ENCODE measurements at places on chromosomes 2 and 18.
A peak's percentile ranks its signal among the peaks of the same experiment; 100 is the strongest.

GRCh38 chr2:5250482-5250881 is 441.7 kb upstream of the SOX11 start:
- DNase-seq, result no peak

DNA sequence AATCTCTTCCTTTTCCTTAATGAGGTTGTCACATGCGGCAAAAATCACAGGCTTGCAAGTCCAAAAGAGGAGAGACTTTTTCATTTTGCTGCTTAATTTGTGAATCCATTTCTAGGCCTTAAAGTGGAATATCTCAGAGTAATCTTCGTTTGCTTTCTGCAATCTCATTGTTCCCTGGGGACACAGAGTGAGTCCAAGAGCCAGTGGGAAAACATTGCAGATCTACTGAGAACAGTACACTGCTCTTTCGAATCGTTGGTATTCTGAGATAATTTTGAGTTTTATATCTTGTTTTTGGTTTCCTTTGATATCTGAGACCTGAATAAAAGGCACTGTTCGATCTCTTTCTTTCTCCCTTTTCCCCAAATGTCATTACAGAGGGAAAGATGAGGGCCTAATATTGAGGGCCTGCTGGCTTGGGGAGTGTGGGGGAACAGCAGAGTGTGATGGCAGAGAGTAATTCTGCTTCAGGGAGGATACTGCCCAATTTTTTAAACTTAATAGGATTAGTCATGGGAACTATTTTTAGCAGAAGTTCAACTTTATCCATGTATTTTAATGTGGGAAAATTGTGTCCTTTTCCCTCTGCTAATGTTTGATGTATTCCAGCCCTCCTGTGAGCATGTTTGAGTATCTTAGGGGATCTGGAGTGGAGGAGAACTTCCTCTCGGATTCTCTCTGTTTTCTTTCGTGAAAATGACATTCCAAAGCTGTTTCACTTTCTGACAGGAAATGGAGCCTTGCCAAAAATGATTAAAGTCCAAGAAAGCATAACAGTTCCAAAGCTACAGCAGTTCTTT is 418.2 kb upstream of the ZEB2 start:
- peak; percentile 53 for DNase-seq

DNA sequence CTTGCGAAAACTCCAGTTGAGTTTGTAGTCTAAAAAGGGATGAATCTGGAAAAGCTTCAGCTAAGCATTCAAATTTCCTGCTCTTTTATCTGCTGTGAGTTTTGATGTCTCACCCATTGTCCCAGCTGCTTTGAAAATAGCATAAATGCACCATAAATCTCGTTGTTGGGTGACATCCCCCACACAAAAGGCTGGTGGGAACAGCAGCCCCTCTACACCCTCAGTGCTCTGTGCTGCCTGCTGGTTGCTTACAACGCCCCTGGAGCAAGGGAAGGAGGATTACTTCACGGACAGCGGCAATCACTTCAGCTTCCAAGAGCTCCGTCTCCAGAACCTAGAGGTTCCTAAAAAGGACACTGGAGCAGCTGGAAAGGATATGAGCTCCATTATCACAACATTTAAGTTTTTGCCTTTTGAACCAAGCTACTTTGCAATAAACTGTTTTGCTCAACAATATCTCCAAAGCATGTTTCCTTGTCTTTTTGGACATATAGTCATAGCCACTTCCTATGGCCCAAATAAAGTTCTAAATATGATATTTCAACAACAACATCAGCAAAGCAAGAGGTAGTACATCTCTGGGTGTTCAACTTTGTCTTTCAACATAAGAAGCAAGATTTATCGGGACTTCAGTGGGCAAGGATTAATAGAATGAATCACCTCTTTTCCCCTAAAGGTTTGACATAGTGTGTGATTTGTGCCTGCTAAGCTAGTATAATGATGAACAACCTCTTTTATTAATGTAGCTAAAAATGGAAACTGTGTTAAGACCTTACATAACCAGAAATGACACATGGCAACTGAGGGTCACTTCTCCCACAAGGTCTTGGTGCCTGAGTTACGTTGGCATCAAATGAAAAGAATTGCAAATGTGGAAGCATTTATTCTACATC is 413.5 kb downstream of the TXNL1 start:
- DNase-seq, result no peak

DNA sequence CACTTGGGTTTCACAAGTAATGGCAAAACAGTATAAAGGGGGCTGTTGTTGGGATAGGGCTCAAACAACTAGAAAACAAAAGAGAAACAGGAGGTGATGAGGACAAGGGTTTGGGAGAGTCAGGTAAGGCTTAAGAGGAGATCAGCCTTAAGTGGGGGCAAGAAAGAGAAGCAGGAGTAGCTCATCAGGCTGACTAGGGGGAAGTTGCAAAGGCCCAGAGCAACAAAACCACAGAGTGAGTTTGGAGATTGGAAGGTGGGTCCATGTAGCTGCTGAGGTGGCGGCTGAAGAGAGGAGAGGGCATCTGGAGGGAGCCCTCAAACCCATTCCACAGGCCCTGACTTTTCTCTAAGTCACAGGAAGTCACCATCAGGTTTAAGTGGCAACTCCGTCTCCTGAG is 126.0 kb downstream of the MREG start:
- DNase-seq, result no peak

GRCh38 chr18:58344861-58345463 is 283.9 kb downstream of the ALPK2 start:
- no peak for DNase-seq

- no peak for DNase-seq
These were observed 134.8 kb downstream of the RAPGEF4 start for GRCh38 chr2:172870396-172870795.

GRCh38 chr2:9145752-9146430 is 60.7 kb upstream of the ASAP2 start:
- no peak for DNase-seq

DNA sequence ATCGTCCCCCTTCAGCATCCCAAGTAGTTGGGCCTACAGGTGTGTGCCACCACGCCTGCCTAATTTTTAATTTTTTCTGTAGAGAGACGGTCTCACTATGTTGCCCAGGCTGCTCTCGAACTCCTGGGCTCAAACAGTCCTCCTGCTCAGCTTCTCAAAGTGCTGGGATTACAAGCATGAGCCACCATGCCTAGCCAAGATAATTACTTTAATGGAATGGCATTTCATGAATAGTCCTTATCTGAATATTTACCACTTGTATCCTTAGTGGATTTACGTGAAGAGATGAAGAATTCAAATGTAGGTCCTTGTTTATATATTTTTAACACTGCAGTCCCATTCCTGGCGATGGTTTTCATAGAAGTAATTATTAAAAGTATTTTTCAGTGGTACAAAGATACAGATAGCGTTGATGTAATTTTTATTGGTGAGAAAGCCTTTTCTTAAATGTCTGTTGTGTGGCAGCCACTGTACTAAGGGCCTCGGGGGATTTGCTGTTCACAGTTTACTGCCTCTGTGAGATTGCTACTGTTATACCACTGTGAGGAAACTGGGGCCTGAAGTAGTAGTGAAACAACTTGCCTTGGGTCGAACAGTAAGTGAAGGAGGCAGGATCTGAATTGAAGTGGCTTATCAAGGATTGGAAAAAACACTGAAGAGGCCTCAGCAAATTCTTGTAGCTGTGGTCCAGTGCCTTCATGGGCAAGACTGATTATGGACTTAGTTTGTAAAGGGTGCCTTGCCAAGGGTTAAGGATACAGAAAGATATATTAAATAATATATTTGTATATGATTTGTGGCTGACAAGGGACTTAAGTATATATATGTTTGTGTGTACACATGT is 151.2 kb downstream of the PRPF40A start:
- no peak for DNase-seq

- no peak for DNase-seq
These were observed 33.5 kb downstream of the GRHL1 start for GRCh38 chr2:9984871-9985480.

GRCh38 chr18:30387401-30387800 is 655.1 kb downstream of the DSC3 start:
- DNase-seq, result peak; percentile 66

- DNase-seq, result no peak
These were observed 30.0 kb upstream of the SLC3A1 start for GRCh38 chr2:44245083-44245861.

- DNase-seq, result no peak
These were observed 161.5 kb upstream of the FOSL2 start for GRCh38 chr2:28231110-28231631.

Measured in OCI-M1 (cell line).